Hepatocyte (in vitro differentiated cells): ENCODE measurements at places on chromosomes 4 and X.

DNA sequence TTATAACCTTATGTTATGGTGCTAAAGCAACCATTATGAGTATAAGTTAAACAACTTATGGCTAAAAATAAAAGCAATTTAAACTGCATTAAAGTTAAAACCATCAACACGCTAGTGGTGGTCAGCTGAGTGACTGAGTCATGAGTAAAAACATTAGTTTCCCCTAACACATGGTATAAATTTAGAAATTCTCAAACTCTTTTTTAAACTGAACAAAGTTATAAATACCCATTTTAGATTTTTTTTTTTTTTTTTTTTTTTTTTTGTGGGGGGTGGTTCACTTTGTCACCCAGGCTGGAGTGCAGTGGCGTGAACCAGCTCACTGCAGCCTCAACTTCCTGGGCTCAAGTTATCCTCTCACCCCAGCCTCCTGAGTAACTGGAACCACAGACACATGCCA is 5.4 kb upstream of the BBS7 start:
- DNase-seq, result no peak

DNA sequence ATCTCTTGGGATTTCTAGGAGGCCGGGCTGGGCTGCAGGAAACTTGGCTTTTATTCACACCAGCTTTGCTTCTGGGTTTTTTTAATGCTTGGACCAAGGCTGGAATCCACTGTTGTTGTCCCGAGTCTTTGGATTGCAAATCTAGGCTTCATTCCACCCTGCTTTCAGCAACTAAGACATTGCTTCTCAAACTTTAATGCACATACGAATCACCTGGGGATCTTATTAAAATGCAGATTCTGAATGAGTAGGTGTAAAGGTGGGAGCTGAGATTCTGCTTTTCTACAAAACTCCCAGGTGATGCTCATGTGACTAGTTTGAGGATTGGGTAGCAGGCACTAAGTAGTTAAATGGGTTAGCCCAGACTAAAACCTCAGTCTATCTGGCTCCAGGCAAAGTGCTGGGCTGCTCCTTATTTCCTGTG is 39.2 kb upstream of the GPC4 start:
- DNase-seq, result no peak

- DNase-seq, result no peak
These were observed 171.1 kb downstream of the SCFD2 start for GRCh38 chr4:53194727-53195126.

DNA sequence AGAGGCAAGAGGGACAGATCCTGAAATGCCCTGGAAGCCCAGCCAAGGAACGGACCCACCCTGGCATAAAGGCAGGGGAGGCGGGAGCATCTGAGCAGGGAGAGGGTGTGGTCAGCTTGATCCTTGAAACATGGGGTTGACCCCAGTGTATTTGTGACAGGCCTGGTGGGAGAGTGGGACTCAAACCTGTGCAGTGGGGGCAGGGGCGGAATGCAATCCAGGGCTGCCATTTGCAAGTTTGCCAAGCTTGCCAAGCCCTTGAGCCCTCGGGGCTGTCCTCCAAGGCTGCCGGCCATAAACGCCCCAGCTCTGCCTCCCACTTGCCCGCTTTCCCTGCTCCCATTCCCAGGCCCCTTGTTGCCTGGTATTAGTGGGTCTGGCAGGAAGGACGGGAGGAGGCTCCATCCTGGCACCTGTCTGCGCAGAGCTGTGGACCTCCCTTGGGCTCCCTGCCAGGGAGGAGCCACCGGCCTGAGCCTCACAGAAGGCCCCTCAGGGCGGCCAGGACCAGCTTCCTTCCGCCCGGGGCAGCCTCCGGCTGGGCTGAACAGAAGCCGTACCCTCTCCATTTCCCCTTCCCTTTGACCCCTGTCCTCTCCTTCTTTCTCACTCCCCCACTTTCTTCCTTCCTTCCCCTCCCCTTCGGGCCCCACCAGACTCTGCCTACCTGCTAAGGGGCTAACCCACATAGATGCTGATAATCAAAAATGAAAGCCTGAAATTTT is 661 bp downstream of the S100P start:
- no peak for DNase-seq

DNA sequence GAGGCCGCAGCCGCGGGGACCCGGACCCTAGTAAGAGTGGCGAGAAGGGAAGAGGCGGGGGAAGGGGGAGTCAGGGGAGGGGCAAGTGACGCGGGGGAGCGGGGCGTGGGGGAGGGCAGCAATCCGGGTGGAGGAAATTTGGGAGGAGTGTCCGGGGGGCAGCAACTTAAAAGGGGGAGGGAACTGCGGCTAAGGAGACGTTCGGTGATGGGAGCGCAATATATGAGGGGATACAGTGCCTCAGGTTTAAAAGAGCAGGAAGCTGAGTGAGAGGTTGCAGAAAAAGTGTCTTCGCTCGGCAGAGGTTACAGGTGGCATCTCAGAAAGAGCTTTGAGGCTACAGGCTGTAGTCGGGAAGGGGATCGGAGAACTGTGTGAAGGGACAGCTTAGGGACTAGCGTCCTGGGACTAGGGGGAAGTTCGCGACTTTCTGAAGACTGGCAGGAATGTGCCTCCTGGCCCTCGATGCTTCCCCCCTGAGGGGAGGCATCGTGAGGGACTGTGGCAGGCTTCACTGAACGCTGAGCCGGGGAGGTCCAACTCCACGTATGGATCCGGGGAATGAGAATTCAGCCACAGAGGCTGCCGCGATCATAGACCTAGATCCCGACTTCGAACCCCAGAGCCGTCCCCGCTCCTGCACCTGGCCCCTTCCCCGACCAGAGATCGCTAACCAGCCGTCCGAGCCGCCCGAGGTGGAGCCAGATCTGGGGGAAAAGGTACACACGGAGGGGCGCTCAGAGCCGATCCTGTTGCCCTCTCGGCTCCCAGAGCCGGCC is 519 bp downstream of the FOXO4 start:
- no peak for DNase-seq

GRCh38 chr4:24806206-24806990 is 11.0 kb downstream of the SOD3 start:
- DNase-seq, result no peak

DNA sequence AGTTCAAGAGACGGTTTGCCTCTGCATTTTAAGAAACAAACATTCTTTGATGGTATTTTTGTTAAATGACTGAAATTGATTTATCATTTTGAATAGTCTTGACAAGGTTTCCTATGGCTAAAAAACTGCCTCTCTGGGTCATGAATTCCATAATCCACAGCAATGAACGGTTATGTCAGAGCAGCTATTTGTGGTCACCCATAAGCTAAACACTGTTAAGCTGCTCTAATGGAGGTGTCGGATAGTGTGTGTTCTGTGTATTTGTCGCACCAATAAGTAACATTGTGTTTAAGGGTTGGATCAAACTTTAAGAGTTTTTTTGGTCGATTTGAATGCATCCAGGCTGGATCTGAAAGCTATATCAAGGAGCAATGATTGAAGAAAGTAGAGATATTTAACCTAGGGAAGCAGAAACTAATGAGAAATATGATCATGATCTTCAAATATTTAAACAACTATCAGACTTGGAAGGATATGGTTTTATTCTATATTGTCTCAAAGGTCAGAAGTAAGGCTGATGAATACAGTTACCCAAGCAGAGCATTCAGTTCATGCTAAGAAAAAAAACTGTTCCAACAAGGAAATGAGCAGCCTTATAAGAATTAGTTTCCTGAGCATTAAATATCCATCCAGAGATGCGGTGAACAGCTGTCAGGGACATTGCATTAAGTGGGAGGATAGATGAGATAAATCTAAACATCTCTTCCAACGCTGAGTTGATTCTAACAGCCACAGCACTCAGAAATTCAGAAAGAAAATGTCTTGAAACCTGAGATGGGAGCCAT is 232.3 kb upstream of the RPS6KA3 start:
- DNase-seq, result no peak

GRCh38 chrX:102934624-102935023 is 2.4 kb upstream of the RAB40AL start:
- peak; percentile 12 for DNase-seq

GRCh38 chr4:57187246-57187645 is 77.1 kb upstream of the IGFBP7 start:
- DNase-seq, result no peak

- DNase-seq, result peak; percentile 71
These were observed 1.1 kb downstream of the OCIAD2 start for GRCh38 chr4:48905363-48906015.

- DNase-seq, result no peak
These were observed 39.8 kb upstream of the LAS1L start for GRCh38 chrX:65574356-65574755.

DNA sequence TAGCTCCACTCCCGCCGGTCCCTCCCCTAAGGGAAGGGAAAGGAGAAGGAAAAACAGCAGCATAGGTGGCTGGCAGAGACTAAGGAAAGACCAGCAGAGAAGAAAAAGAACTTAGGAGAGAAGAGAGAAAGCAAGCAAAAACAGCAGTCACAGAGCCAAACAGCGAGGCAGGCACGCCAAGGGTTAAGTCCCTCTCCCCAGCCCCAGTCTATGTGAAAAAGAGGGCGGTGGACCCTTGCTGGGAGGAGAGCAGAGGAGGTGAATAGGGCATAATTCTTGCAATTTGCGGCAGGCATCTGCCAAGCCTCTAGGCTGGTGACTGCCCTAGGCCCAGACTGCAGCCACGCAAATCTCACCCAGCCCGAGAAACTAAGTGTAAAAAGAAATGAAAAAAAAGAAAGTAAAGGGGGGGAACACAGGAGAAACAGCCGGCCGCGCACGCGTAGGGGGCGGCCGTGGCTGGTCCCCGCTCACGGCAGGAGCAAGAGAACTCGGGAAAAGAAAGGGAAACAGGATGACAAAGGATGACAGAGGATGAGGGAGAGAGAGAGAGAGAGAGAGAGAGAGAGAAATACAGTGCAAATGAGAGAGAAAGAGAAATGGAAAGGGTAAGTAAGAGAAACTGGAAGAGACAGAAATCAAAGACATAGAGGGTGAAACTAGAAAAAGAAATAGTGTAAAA is 48.6 kb downstream of the MAGEA9 start:
- DNase-seq, result peak; percentile 33

DNA sequence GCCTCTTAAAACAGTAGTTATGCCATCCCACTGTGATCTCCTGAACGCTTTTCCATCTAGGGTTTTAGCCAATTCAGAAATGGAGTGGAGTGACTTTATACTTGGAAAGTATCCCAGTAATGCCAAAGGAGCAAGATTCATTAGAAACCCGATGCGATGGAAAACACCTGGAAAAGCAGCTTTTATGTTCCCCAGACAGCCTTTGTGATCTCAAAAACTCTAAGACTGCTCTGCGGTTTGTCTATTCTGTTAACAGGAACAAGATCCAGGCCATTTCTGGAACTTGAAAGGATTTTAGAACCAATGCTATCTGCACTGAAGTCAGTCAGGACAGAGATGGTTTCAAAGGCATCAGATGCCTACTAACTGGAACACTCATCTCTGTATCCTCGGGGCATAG is 145.1 kb downstream of the APBB2 start:
- peak; percentile 18 for DNase-seq

DNA sequence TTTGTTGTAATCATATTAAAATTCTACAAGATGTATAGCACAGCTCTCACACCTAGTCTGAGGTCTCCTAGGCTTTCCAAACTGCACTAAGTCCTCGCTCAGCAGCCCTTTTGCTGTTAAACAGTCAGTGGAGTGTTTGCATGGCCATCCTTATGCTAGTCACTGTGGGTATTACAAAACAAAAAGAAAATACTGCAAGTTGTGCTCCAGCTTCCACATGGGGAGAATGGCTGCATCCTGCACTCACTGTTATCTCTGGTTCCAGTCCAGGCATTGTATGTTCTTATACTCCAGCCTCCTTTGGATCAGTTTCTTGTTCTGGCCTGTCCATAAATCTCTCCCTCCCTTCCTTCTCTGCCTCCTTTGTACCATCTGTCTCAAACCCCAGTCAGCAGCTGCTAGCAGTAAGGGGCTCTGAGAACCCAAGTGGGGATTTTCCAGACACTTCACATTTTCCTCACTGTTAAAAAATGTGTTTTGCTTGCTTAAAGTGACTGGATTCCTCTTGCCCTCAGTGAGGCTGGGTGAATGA is 38.5 kb upstream of the BMP15 start:
- no peak for DNase-seq

DNA sequence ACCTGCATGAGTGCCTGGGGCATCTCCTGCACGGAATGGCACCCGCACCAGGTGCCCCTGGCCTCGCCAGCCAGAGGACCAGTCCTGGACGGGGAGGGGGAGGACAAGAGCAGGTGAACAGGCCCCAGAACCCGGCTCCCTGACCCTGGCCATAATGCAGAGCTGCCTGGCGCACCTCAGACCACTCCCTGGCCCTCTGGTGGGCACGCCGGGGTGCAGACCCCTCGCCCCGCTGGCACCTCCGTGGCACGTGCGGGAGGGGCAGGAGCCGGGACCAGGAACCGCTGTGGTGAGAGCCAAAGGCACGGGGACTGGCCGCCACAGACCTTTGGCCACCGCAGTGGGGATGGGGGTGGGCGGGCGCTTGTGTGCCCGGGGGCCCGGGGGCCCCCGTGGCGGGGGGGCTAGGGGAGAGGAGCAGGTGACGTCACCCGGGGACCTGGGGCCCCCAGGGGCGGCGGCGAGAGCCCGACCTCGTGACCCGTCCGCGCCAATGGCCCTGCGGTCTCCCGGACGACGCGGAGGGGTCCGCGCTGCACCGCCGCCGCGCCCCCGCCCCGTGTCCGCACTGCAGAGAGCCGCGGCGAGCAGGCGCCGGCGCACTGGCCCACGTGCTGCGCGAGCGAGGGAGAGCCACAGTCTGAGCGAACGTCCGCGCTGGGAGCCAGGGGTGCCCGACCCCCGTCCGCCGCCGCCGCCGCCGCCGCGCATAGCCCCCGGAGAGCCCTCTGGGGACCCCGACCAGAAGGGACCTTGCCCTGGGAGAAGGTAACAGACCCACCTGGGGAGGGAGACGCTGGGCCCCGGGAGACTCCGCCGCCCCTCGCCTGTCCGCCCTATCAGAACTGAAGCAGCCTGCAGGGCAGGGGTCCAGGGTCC is at the start of gene PNMA3:
Gene PNMA3, plus strand, starts transcription at position 600 of the 879 bp plus-strand sequence. CDS start 586 bp downstream, outside the sequence.
- peak; percentile 68 for DNase-seq

GRCh38 chr4:92970996-92971395 is 667.2 kb downstream of the GRID2 start:
- no peak for DNase-seq

DNA sequence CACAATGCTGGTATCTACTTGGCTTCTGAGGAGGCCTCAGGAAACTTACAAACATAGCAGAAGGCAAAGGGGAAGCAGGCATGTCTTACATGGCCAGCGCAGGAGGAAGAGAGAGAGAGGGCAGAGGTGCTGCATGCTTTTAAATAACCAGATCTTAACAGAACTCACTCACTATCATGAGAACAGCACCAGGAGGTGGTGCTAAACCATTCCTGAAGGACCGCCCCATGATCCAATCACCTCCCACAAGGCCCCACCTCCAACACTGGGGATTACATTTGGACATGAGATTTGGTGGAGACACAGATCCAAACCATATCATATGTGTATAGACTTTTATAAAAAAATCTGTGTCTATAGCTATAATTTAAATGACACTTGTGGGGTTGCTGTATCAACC is 48.6 kb upstream of the ERVMER34-1 start:
- no peak for DNase-seq

DNA sequence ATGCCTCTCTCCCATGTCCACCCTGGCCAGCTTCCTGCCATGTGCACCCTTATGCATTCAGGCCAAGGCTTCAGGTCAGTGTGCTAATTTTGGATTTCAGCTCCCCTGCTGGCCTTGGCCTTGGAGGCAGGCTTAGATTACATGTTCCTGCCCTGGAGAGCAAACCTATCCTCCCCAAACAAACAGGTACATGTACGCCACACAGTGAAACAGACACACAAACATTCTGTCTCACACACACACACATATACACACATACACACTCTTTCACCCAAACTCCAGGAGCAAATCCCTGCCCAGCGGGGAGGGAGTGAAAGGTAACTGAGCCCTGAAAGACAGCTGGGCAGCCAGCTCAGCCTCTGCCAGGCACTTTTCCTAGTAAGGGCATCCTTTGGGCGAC is 62.7 kb upstream of the ARHGAP36 start:
- no peak for DNase-seq

GRCh38 chr4:41887821-41888686 is 47.2 kb upstream of the TMEM33 start:
- peak; percentile 71 for DNase-seq
